ENCODE measurements at places on chromosomes 5 and 9.

DNA sequence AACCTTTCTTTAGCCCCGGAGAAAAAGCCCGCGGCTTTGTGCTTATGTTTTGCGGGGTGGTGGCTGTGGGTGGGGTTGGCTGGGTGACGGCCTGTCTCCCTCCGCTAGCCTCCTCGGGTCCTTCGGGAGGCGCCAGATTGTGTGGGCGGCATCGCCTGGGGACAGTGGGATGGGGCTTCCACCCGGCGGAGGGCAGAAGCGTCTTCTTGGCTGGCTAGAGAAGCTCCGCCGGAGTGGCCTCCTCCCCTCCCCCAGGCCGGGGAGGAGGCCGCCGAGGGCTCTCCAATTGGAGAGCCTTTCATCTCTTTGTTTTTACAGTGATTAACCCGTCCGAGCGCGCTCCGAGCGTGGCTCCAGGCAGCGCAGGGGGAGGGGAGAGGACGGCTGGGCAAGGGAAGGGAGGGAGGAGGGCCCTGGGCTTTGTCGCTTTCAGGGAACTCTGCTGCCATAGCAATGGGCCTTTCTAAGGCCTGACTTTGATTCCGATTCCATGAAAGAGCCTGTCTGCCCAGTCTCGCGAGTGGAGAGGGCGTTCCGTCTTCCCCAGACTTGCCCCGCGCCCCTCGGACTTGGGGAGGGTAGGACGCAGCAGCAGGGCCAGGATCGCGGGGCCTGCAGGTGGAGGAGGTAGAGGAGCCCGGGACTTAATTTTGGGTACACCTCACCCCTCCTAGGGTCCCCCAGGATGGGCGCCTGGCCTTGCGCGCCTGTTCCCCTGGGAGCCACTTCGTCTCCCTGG, 36.7 kb upstream of the TIFAB start:
- no peak for DNase-seq

- no peak for DNase-seq
Observed at GRCh38 chr5:173655196-173655797, 38.8 kb upstream of the BOD1 start.

DNA sequence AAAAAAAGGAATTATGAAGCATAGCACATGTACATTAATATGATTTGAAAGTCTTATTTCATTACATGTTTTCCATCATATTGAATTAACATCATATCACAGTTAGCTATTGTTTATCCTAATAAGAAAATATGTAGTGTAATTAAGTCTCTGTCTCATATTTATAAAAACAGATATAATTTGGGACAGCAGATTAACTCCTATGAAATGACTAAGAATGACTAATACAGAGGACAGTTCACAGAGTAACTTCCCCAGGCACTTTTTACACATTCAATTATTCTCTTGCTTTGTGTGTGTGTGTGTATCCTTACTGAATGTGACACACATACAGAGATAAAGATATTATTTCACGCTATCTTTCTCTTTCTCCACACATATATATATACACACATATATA, 2400.9 kb upstream of the C9orf72 start:
- DNase-seq = no peak

GRCh38 chr5:177449140-177450061, 2.8 kb downstream of the PRR7 start:
- DNase-seq = no peak

DNA sequence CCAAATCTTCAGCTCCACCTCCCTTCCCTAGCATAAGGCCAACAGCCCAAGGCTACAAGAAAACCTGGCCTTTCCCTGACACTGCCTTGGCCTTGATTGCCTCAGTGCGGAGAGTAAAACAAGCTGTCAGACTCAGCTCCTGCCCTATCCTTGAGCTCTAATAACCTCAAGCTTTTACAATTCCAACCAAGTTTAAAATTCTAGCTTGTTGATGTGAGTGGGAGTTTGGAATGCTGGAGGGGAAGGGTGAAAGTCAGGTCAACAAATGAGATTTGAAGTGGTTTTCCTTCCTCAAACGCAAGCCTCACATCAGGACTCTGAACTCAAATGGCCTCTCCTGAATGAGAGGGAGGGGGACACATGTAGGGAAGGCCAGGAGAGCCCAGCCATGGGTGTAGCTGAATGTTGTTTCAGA, 197.0 kb upstream of the VLDLR start:
- DNase-seq = no peak

- no peak for DNase-seq
Observed at GRCh38 chr9:93908591-93909241, 46.4 kb downstream of the BARX1 start.

DNA sequence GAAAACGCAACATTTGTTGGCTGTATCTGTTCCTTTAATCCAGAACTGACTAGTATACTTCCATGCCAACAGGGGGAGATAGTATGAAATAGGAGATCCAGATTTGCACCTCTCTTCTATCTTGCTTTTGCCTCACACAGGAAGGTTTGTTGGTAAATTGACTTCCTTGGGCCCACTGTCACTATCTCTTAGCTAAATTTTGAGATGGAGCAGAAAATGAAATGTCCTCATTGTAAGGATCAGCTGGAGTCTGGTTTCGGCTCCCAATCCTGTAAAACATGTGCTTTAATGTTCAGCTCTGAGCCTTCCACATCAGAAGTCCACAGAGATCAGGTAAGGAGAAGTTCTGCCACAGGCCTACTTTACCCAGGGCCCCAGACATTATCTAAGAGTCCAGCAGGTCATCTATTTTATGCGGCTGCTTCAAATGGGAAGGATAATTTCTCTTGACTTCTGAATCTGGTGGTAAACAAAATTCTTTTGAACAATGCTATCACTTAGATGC, 176.8 kb downstream of the FER start:
- no peak for DNase-seq

DNA sequence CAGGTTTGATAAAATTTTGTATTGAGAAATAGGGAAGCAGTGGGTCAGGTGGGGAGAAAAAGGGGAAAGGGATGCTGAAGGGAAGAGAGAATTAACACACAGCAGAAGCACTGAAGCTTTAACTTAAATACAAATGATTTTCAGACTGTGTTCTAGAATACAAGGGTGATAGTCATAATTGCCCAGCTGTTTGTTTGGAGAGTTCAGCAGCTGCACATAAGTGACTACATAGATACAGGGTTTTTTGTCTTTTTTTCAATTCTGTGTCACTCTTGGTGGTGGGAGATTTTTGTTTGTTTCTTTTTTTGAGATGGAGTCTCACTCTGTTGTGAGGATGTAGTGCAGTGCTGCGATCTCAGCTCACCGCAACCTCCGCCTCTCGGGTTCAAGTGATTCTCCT, 590.4 kb upstream of the SEMA6A start:
- no peak for DNase-seq

GRCh38 chr9:123090198-123090896, 56.9 kb downstream of the GPR21 start:
- no peak for DNase-seq

GRCh38 chr5:59246882-59247281, 646.6 kb downstream of the PDE4D start:
- DNase-seq = no peak

DNA sequence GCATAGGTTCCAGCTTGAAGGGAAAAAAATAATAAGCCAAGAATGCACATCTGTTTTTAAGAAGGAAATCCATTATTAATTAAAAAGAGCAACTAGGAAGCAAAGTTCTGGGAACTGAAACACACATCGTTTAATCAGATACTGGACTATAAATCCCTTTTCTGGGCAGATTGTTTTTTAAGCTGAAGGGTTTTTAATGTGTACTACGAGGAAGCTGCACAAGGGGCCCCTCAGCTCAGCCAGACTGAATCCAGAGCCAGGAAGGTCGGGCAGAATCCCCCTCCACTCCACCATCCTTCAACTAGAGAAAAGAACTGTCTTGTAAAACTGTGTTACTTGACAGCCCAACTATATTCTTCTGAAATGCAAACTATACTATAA, 49.2 kb downstream of the ROR2 start:
- DNase-seq = no peak

DNA sequence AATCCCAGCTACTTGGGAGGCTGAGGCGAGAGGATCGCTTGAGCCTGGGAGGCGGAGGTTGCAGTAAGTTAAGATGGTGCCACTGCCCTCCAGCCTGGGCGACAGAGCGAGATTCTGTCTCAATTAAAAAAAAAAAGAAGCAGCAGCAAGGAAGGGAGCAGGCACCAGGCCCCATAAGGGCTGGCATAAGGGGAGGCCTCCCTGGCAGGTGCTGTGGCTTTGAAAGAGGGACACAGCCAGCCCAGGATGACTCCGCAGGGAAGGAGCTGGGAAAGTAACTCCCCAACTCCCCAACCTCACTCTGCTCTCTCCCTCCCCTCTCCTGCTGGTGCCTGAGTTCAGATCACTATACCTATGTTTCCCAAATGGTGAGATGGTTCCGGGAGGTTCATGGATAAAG, 70.1 kb downstream of the NDFIP1 start:
- DNase-seq = no peak

GRCh38 chr5:3179220-3179619, 416.4 kb upstream of the IRX1 start:
- DNase-seq = no peak

- no peak for DNase-seq
Observed at GRCh38 chr5:121975294-121975693, 13.5 kb downstream of the SRFBP1 start.

DNA sequence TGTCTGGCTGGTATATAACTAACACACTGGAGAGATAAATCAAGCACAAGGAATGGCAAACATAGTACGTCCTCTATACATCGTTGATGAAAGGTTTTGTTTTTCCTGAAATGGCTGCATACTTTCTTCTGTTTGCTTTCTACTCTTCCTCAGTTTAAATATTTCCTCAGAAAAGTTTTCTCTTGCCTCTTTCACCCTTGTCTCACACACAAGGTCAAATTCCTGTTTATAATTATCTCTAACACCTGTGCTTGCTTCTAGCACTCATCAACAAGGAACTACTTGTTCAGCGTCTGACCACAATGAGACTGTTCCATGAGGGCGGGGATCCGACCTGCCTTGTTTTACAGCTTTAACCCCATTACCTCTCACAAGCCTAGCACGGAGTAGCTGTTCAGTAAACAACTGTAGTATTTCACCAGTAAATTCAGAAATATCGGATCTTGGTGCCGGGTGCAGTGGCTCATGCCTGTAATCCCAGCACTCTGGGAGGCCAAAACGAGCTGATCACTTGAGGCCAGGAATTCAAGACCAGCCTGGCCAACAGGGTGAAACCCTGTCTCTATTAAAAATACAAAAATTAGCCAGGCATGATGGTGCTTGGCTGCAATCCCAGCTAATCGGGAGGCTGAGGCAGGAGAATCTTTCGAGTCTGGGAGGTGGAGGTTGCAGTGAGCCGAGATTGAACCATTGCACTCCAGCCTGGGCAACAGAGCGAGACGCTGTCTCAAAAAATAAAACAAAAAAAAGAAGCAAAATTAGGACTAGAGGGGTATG, 37.0 kb downstream of the NR6A1 start:
- no peak for DNase-seq

DNA sequence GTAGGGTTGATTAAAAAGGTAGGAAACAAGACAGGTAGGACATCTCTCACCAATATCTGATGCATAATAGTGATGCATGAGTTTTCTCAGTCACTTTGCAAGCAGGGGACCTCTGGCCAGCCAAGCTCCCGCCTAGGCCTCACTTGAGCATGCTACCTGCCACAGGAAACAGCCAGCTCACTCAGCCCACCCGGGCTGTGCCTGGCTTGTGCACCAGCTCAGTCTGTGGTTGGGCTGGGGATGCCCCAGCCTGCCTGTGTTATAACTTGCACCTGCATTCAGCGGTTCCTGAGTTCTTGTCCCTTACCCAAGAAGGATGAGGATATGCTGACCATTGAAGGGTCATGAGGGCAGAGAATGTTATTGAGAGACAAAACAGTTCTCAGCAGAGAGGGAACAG, 172.8 kb upstream of the PLCXD3 start:
- DNase-seq = no peak

DNA sequence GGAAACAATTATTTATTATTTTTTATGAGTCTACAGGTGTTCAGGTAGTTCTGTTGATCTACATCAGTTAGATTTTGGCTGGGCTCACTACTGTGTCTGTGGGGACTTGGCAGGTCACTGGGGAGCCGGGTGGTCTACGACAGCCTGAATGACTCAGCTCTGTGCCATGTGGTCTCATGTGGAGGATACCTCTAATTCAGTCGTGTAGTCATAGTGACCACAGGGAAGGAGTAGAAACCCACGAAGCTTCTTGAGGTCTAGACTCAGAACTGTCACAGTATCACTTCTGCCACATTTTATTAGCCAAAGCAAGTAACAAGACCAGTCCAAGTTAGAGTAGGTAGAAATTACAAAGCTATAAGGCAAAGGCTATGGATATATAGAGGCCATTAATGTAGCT, 64.7 kb upstream of the GRAMD2B start:
- no peak for DNase-seq

- DNase-seq = no peak
Observed at GRCh38 chr5:132503244-132503643, 12.7 kb upstream of the IRF1 start.

- DNase-seq = no peak
Observed at GRCh38 chr9:113738893-113739604, 137.1 kb upstream of the ZNF618 start.

GRCh38 chr9:3137347-3137695, 293.4 kb upstream of the PUM3 start:
- DNase-seq = no peak

- no peak for DNase-seq
Observed at GRCh38 chr9:16992138-16992537, 121.7 kb upstream of the BNC2 start.

GRCh38 chr5:135232958-135233357, 166.1 kb downstream of the MACROH2A1 start:
- DNase-seq = no peak

DNA sequence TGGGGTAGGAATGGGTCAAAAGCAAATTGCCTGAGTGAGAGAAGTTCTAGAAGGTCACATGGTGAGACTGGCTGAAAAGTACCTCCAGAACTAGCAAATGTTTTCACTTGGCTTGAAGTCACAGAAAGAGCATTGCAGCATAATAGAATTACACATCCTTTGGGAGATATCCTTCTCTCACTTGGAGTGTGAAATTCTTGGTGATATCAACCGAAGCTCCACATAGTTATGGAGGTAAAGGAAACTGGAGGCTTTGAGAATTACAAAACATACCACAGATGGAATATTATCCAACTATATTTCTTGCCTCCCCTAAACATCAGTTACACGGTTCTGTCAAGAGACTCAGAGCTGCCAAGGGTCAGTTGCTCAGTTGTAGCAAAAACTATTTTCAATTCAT, 182.4 kb downstream of the SEMA5A start:
- DNase-seq = no peak

GRCh38 chr5:176162198-176162597, 76.0 kb upstream of the SIMC1 start:
- DNase-seq = no peak

- no peak for DNase-seq
Observed at GRCh38 chr9:121998513-121999049, 94.5 kb downstream of the TTLL11 start.

- no peak for DNase-seq
Observed at GRCh38 chr5:14702238-14702839, 37.8 kb downstream of the OTULIN start.

GRCh38 chr5:95554331-95554646, 488 bp downstream of the SKIC3 start:
- no peak for DNase-seq

DNA sequence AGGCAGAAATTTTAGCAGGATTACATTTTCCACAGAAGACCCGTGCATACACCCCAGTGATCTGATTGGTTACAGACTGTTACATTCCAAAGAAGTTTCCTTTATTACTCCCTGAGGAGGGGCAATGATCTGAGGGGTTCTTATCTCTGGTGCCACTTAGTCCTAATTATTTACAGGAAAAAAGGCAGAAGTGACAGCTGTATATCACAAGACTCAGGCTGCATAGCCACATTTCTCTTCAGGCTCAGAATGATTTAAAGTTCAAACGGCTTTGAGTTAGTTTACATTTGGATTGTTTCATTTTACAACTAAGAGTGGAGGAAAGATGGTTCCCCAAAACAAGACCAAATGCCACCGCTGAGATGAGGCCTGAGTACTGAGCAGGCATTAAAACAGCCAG, 17.3 kb downstream of the NAIF1 start:
- no peak for DNase-seq

Data from effector CD8-positive, alpha-beta T cell (primary cell).